CD4-positive, alpha-beta T cell treated with Interleukin-21 for 1 hour (primary cell): ENCODE measurements at places on chromosomes 11 and 22.
A peak's percentile ranks its signal among the peaks of the same experiment; 100 is the strongest.

DNA sequence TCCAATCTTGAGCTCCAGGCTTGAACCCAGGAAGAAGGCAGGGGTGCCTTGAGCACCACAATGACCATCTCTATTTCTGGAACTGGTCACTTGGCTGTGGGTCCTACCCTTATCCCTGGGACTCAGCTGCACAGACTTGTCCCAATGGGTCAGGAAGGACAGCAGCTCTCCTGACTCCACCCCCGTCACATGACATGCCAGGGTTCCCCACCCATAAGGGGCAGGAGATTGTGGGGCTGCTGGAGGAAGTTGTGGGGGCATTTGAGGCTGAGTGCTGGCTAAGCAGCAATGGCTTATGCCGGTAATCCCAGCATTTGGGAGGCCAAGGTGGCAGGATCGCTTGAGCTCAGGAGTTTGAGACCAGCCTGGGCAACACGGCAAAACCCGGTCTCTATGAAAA lies 56.2 kb downstream of the NFAM1 start:
- no peak for DNase-seq

- DNase-seq: no peak
These were observed 20.0 kb downstream of the TPBGL start for GRCh38 chr11:75260396-75261170.

DNA sequence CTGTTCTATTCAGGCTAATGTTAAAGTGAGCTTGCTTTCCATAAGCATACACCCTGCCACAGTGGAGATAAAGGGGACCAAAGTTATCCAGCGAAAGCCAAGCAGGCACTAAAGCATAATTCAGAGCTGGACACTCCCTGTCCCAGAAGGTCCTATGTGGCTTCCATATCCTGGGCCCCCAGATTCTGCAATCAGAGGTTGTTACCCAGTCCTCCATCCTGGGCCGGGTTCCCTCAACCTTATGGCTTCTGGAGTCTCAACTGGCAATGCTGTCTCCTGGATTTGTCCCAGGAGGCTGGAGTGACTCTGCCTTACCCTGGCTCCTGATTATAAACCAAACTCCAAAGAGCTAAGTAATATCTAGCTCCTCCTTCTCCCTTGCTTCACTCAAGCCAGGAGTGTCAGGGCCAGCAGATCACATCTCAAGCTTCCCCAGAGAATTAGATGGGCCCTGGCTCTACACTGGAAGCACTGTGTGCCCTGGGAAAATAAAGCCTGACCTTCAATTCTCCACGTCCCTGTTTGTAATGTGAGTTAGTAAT lies 14.0 kb upstream of the SMIM35 start:
- DNase-seq: no peak

- peak; percentile 79 for DNase-seq
These were observed 93.7 kb upstream of the SPON1 start for GRCh38 chr11:13868710-13869397.

DNA sequence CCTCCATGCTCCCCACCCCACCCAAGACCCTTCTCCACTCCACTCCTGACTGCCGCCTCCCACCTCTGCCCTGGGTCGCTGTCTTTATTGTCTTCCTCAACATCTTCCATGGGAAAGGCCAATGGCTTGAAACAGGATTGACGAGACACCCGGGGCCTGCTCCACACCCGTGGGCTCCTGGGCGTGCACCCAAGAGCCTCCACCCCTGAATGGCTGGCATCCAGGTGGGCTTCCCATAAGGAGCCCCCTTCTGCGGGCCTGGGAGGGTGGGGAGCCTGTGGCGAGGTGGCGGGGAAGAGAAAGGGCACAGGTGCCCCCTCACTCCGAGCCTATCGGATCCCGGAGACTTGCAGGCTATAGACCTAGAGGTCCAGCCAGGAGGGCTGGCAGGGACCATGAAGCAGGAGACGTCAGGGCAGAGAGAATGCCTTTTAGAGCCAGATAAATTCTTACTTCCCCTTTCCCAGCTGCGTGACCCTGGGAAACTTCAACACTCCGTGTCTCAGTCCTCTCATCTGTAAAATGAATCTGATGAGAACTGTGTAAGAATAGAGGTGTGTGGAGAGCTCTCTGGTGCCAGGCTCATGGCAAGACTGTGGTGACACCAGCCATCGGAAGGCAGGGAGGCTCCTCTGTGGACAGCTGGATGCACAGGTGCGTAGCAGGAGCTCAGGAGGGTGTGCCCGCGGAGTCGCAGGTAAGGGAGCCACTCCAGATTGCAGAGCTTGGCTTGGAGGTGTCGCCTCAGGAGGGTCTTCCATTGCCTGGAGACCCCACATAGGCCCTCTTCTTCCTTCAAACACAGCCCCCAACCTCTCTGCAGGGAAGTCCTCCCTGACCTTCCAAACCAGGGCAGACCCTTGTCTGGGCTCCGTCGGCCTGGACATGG lies 53.9 kb downstream of the SMIM38 start:
- no peak for DNase-seq

DNA sequence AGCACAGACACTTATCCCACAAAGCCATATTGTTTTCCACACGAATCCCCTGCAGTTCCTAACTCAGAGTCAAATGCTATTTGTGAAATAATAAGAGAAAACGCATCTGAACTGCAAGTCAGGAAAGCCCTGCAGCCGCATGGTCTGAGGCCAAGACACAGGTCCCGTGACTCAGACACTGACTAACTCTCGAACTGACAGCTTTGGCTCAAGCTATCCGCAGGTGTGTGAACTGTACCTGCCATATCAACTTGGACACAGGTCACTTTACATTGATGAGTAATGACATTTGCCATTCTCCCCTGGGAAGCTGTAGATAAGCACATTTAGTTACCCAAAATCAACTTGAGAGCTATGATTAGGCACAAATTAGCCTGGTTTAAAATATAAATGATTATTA lies 34.9 kb upstream of the NFRKB start:
- DNase-seq: no peak

DNA sequence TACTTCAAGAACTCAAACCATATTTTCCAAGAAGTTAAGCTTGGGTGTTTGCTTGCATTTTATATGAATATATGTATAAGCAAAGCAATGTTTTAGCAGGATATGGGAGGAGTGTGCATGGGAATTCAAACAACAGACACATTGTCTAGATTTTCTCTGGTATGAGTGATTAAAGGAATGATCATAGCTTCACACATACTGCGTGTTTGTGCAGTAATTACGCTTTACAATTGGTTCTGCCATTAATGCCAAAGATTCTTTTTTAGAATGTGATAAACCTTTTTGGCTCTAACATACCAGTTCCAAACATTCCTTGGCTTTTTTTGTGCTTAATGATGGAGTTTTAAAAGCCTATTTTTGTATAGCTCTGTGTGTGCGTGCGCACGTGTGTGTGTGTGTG lies 54.0 kb downstream of the CCDC34 start:
- no peak for DNase-seq

GRCh38 chr11:2990617-2991451 lies 1.3 kb downstream of the NAP1L4 start:
- DNase-seq: peak; percentile 39

- no peak for DNase-seq
These were observed 852.3 kb downstream of the BRD1 start for GRCh38 chr22:48975316-48975741.

DNA sequence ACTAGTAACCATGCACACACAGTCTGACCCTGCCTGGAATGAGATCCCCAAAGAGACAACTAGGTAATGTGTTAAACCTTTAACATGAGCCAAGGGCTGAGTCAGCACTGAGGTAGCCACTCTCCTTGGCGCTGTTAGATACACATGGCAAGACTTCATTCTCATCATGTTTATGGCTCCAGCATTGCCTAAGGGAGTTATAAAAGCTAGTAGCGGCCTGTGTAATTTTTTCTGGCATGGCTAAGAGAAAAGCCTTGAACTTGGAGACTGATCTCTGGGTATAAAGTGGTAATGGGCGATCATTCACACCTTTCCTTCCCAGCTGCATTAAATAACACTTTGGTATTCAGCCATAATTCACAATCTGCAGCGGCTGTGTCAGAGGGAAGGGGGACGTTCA lies 779.7 kb upstream of the LRRC4C start:
- no peak for DNase-seq

- DNase-seq: no peak
These were observed 608.1 kb upstream of the CADM1 start for GRCh38 chr11:116112087-116112935.

- no peak for DNase-seq
These were observed 111.4 kb upstream of the GRAMD1B start for GRCh38 chr11:123318623-123319022.
